ENCODE measurements at places on chromosomes 2 and 18. TPM values are rescaled to one million over a fixed set of nuclear protein-coding genes. Genes with fewer than 3 reads are reported as not detected.

The LBH gene
- total RNA-seq: 135 TPM

The LRP2 gene
- 0.07 TPM for total RNA-seq

The COLEC12 gene
- not detected for total RNA-seq

The SKOR2 gene
- not detected for total RNA-seq

The CRYGC gene
- not detected for total RNA-seq

The TFPI gene
- not detected for total RNA-seq

The REG1B gene
- total RNA-seq: not detected

The C18orf32 gene
- total RNA-seq: 32.8 TPM

The KIDINS220 gene
- total RNA-seq: 36.7 TPM

The BUB1 gene
- 88.5 TPM for total RNA-seq

The RALB gene
- total RNA-seq: 141 TPM

The DLGAP1 gene
- total RNA-seq: 0.44 TPM

The APLF gene
- total RNA-seq: 3.3 TPM

The IRS1 gene
- total RNA-seq: 6.3 TPM

The SMC6 gene
- 33.4 TPM for total RNA-seq

The CCDC74B gene
- total RNA-seq: 1.7 TPM

The PKDCC gene
- total RNA-seq: not detected

The ALLC gene
- total RNA-seq: not detected

The HOXD10 gene
- not detected for total RNA-seq

The C1QL2 gene
- not detected for total RNA-seq

The GPD2 gene
- total RNA-seq: 18.7 TPM

The COPS9 gene
- total RNA-seq: 111 TPM

The NT5DC4 gene
- not detected for total RNA-seq

The SERPINB7 gene
- total RNA-seq: not detected

The UGT1A10 gene
- total RNA-seq: not detected

The ANO7 gene
- total RNA-seq: 0.61 TPM

All from T-helper 1 cell treated with Interleukin-12 subunit alpha and Interleukin-12 subunit beta and Interleukin-4 antibody, amounts not matched to agents 30 ng/mL and 1 ng/mL, for 36 hours (primary cell).